Mucosa of gallbladder (tissue), 1 donor: ENCODE measurements at places on chromosomes 3 and 15.

GRCh38 chr15:31266712-31267111 is 59.9 kb upstream of the KLF13 start:
- peak; percentile 9 for DNase-seq

DNA sequence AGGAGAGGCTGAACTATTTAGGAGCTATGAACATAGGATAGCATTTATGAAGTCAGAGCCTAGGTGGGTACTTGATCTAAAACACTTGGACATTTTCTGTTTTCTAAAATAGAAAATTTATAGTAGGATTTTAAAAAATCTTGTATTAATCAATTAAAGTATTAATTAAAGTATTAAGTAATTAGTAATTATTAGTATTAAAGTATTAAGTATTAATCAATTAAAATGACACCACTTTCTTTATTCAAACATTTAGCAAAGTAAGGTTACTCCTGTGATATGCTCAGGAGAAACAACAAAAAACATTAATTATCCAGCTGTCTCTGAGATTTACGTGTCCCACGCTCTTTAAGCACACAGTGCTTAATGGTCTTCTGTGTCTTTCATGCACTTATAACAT is 32.2 kb downstream of the CHCHD4 start:
- DNase-seq, result no peak

DNA sequence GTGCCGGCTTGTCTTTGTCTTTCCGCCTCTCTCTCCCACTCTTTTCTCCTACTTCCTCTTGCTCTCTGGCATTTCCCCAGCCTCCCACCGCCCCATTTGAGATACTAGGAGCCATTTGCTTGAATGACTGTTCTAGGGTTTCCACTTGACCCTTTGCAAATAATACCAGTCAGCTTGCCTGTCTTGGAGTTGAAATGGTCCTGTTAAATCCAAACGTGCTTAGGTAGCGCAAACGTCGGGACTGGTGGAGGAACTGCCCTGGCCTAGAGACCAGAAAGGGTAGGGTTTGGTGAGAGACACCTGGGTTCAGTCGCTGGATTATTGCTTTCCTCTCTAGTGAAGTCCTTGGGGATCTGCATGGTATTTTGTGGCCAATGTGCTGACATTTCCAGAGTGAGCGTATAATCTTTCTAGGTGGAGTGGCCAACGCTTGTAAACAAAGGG is 10.6 kb downstream of the ZIC1 start:
- no peak for DNase-seq

GRCh38 chr3:196354132-196354531 is 15.9 kb upstream of the TM4SF19 start:
- DNase-seq, result no peak

- no peak for DNase-seq
These were observed 51.6 kb upstream of the HACD2 start for GRCh38 chr3:123636431-123636841.

- DNase-seq, result no peak
These were observed 62.3 kb downstream of the GLB1 start for GRCh38 chr3:33034601-33035000.
